ENCODE measurements at places on chromosomes 6 and 20.

DNA sequence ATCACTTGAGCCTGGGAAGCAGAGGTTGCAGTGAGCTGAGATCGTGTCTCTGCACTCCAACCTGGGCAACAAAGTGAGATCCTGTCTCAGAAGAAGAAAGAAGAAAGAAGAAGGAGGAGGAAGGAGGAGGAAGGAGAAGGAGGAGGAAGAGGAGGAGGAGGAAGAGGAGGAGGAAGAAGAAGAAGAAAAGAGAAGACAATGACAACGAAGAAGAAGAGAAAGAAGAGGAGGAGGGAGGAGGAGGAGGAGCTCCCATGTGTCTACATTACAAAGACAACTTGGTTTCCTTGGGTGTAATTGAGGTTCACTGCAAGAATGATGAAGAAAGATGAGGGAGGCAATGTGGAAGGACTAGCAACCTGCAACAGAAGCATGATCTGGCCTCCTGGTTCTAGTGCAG, 21.3 kb upstream of the CEP85L start:
- no peak for DNase-seq

DNA sequence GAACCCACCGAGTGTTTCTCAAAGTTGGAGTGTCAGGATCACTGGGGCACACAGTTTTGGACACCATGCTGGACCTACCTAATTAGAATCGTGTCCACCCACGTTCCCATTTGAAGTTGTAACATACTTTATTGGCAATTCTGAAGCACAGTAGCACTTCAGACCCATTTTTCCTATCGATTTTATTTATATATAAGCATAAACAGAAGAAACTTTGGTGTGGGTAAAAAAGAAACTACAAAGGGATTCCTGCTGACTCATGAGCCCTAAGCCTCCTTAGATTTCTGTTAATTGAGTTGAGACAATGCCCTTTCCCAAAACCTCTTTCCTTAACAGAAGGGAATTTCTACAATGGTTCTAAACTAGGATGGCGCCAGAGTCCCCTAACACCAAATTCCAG, 398.0 kb downstream of the CDKAL1 start:
- no peak for DNase-seq

GRCh38 chr6:35183281-35183680, 30.5 kb upstream of the SCUBE3 start:
- DNase-seq: no peak

GRCh38 chr6:37205997-37206340, 36.0 kb downstream of the PIM1 start:
- no peak for DNase-seq

DNA sequence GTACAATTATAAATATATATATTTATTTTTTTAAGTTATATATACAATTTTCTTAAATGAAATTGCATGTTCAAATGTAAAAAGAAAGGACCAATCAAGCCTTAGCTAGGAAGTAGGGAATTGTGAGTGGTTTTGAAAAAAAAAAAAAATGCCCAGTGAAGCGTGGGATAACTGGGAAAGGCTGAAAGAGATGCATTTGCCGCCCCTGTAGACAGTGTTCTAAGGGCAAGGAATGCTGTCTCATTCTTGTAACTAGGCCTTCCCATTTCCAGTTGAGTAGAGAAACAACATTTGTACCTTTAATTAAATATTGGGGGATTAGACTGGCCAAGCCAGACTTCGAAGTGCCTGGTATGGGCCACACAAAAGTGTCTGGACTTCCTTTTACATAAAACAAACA, 430.1 kb upstream of the SLC35B3 start:
- no peak for DNase-seq

DNA sequence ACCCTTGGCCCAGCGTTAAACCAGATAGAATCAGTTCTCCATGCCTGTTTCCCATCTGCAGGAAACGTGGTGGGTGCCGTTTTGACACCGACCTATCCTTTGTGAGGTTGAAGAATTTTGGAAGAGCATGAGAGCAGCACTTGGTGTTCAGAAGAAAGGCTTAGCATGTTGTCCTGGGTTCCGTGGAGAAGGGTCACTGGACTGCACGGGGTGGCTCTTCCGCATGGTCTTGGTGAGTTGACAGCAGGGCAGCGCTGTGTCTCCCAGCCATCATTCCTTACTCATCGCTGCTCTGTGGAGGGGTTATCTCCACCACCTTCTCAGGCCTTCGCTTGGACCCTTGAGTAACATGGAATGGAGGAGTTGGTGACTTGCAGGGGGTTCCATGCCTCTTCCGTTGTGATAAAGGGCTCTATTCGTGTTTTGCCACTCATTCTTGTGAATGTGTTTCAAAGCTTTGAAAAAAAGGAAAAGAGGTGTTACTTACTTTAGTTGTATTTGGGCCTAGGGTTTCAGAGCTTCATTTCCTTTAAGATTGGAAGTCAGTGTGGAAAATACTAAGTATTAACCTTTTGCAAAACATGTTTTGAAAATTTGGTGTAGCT, 8.2 kb downstream of the HIVEP1 start:
- DNase-seq: no peak

DNA sequence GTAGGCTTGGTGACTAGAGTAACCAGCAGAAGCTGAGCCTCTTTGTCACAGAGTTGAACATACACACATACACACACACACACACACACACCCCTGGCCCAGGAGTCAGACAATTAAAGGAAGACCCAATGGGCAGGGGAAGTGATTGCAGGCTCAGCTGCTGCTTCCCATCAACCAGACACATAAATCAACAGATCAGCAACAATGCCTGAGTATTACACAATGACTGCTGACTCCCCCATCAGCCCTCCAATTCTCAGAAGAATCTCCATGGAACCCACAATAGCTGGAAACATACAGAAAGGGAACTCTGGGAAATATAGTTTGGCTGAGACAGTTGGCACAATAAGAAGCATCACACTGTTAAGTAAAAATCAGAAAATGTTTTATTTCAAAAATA, 270.4 kb upstream of the PLCB4 start:
- no peak for DNase-seq

DNA sequence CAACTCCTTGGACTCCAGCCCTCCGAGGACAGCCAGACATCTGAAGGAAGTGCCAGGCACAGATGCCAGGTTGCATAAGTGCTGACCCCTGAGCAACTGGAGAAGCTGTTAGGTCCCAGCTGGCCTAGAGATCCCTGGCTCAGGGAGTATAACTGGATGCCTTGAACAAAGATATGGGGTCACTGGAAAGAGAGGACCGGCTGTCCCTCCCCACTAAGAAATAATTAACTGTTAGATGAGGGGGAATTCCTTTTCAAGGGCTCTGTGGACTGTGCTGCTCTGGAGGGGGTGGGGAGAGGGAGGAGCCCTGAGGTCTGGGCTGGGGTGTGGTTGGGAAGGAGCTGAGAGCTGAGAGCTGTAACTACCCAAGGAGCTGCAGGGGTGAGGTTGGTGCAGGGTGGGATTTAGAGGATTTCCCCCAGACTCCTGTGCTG, 39.6 kb downstream of the HLA-F start:
- DNase-seq: no peak

DNA sequence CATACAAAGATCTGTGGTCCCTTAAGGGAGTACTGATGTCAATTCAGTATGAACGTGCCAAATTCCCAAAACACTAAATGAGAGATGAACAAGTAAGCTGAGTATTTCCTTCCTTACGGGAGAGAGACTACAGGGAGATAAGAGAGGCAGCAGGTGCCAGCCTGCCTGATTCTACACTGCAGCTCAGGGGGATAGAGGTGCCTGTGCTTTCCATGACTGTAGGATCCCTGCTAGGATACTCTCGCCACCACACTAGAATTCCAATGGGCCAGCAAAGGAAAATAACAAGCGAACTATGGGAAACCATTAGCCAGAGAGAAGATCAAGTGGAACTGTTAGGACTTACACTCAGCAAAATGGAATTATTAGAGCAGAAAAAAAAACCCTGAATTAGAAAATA, 198.5 kb upstream of the BTBD3 start:
- DNase-seq: no peak

- no peak for DNase-seq
These were observed 108.6 kb downstream of the EYA2 start for GRCh38 chr20:47003223-47003622.

DNA sequence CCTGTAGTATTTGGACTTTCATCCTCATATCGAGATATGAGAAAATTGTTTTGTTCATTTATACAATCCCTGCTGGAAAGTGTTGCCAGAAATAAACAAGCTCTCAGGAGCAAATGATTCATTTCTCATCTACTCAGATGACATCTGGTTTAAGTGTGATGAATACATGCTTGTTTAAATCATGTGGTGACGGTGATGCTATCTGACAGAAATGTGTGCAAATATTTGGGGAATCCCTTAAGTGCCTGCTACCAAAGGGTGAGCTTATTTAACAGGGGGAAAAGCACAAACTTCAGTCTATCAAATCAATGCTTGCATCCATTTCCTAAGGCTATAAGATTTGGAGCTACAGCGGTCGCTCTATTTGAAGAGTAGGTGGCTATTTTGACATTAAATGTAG, 368.3 kb upstream of the SASH1 start:
- no peak for DNase-seq

GRCh38 chr6:4800662-4801061, 24.5 kb downstream of the CDYL start:
- DNase-seq: no peak

DNA sequence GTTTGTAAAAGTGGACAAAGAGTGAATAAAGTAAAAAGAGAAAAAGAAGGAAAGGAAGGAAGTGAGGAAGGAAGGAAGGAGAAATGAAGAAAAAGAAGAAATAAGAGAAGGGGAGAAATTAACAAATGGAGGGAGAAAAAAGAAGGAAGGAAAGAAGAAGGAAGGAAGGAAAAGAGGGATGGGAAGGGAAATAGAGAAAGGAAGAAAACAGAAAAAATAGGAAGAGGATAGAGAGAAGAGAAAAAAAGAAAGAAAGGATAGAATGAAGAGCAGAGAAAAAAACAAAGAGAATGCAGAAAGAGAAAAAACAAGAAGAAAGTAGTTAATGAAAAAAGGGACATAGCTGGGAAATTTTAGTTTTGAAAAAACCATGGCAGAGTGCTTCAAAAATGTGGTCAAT, 361.8 kb downstream of the EPHA7 start:
- DNase-seq: no peak

DNA sequence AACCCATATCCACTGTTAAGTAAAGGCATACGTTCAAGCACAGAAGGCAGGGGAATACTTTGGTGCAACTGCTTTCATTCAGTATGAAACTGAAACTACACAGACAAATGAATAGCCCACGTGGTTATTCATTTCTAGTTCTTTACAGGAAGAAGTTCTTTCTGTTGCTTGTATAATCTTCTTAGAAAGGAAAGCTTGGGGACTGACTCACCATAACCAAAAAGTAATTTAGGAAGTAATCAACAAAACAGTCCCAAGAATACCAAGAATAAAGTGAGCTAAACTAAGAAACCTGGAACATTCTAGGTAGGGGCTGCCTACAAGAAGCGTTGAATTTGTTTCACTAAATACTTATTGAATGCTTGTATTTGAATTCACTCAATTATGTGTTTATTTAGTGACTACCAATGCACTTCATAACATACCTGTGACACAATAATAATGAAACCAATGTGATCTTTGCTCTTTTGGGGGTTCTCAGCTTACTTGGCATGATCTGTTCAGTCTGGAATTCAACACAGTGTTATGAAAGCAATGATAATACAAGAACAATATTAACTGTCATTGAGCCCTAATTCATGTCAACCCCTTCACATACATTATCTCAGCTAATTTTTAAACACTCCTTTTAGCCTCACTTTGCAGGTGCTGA, 25.1 kb upstream of the KIAA0408 start:
- no peak for DNase-seq

DNA sequence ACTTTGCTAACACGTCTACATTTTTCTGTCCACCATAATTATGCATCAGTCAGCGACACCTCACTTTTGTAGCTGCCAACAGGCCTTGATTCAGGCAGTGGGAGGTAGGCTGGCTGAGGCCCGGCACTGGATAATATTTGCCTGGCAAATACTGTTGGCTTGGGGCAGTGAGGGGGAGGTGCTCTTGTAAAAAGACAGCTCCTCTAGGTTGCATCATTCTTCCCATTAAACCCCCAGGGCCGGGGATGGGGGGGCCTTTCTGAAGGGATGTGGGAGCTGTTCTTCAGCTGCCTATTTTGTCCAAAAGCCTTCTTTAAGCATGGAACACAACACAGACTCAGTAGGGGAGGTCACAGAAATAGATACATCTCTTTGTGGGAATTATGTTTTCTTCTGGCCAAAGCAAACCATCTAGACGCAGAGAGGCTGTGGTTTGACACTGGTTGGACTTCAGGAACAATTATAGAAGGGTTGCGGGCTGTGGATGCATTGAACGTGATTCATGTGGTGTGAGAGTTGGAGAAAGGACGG, 338.3 kb upstream of the NT5E start:
- DNase-seq: no peak

- no peak for DNase-seq
These were observed 964 bp downstream of the RPL10A start for GRCh38 chr6:35468980-35469750.

DNA sequence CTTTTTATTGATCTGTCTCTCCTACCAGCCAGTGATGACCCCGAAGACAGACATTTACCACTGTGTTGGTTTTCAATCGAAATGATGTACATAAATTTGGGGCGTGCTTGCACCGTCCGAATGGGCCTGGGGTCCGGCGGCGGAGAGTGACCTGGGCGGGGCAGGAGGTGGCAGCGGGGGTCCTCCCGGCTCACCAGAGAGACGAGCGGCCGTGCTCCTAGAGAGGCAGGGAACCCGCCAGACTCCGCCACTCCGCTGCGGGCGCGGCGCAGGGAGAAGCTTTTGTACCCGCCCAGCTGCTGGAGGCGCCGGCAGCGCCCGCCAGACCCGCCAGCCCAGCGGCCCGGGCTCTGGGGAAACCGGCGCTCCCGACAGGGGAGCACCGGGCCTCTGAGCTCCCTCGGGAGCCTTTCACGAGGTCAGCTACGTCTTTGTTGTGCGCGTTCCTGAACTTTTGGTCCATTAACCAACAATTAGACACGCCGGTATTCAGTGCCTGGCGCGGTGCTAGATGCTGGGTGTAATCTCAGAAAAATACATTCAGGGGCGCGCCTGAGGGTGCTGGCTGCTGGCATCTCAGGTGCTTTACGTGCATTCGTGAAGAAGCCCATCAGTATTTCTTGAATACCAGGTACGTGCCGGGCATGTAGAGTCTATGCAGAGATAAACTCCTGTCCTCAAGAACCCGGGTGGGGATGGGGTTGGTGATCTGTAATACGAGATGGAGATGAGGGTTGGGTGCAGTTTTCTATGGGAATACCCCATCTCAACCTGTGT, at the start of gene PGBD1:
Gene PGBD1, plus strand, starts transcription at position 285 of the 777 bp plus-strand sequence. CDS start 2,242 bp downstream, outside the sequence.
- peak; percentile 36 for DNase-seq

All from stimulated activated CD4-positive, alpha-beta T cell treated with anti-CD3 and anti-CD28 coated beads, Interleukin-15, amount 100 ng/mL, for 1 hour (primary cell).